CMK (cell line): ENCODE measurements at places on chromosomes 3 and 15.

DNA sequence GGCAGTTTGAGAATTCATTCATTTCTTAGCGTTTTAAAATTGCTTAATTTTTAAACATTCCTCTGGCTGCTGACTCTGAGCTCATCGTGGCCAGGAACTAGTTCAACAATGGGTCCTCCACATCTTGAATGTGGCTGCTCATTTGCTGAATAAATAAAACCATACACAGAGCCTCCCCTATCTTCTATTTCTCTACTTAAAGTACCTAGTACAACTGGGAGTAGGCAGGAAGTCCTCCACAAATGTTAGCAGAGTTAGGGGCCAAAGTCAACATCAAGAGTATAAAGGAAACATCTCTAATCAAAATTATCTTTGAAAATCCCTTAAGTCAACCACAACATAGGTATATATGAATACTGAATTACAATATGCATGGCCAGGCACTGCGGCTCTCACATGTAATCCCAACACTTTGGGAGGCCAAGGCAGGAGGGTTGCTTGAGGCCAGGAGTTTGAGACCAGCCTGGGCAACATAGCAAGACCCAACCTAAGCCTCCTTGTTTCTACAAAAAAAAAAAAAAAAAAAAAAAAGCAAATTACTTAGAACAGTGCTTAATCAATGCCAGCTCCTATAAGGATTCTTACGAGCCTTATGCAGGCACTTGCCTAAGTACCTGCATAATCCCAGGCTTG, 57.5 kb upstream of the LMOD3 start:
- no peak for DNase-seq

- DNase-seq = no peak
Observed at GRCh38 chr15:71357967-71358366, 242.7 kb downstream of the THSD4 start.

GRCh38 chr3:164903820-164904451, 174.4 kb downstream of the SI start:
- no peak for DNase-seq

DNA sequence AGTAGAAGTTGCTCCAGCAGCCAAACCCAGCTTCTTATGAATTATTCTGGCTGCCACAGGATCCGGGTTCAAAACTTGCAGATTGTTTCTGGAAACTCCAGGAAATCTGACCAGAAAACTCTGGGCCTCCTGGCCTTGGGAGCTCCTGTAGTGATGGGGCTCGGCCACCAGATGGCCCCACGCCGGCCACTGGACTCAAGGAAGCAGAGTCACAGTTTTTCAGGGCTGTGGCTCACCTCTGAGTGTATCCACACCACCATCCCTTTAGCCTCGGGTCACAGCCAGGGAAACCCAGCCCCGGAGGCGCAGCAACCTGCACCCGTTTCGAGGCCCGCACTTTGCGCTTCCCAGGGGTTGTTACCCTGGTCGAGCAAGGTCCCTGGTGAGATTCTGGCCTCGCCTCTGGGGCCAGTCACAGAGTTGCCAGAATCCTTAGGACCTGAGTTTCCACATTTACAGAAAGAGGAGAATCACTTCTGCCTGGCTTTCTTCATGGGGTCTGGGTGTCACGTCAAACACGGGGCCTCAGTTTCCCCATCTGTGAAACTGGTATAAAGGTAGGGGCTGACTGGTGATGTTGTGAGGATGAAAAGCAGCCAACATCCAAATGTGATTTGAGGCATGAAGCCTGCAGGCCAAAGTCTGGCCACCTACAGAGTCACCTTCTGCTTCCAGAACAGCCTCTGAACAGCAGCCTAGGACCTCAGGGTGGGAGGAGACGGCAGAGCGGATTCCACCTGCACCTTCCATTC, 53.5 kb upstream of the LCTL start:
- no peak for DNase-seq

GRCh38 chr15:99749386-99749785, 16.1 kb upstream of the LYSMD4 start:
- no peak for DNase-seq

- no peak for DNase-seq
Observed at GRCh38 chr3:179482857-179483256, 31.6 kb upstream of the GNB4 start.

DNA sequence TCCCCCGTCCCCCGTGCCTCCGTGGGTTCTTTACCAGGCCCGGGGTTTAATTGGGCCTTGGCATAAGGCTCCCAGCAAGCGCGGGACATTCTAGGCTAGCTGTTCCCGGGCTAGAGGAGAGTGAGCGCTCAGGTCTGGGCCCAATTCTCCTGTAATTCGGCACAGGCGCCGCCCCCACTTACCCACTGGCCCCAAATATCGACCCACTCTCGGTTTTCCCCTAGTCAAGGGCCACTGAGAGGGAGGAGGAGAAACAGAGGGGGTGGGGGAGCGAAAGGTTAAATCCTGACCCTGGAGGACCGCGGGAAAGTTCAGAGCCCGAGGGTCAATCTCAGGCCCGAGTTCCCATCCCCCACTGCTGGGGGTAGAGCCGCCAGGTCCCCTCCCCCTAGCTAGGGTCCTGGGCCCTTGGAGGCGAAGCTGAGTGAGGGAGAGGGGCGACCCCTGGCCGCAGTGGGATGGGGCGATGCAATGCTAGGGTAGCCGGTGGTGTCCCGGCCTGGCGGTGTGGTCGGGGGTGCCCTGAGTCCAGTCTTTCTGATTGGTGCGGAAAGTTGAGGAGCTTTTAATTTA, 8.5 kb upstream of the ONECUT1 start:
- DNase-seq = no peak

- DNase-seq = no peak
Observed at GRCh38 chr3:171636666-171637065, 173.6 kb downstream of the PLD1 start.

DNA sequence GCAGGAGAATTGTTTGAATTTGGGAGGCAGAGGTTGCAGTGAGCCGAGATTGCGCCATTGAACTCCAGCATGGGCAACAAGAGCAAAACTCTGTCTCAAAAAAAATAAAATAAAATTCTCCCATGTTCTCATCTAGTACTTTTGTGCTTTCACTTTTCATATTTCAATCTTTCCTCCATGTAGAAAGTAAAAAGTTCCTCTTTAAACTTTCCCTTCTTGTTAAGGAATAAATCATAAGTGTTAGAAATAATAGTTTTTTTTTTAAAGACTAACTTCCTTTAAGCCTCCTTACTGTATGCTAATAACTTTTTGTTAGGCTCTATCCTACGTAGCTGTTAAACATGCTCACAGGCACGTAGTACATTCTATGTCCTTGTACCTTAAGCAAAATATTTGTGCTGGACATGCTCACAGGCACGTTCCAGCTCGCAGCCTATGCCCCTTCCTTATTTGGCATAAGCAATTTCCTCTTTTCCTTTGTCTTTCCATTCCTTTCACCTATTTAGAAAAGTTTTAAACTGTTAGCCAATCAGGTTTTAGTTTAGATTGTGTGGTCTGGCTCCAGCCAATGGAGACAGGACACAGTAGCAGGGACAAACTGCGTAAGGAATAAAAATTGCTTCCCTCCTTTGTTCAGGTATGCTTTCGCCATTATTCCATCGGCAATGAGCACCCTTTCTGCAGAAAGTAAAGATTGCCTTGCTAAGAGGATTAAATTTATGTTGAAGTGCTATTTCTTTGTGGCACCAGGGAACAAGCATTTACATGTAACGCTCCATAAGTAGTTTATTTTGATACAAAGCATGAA, 38.9 kb upstream of the PIK3CB start:
- DNase-seq = no peak

DNA sequence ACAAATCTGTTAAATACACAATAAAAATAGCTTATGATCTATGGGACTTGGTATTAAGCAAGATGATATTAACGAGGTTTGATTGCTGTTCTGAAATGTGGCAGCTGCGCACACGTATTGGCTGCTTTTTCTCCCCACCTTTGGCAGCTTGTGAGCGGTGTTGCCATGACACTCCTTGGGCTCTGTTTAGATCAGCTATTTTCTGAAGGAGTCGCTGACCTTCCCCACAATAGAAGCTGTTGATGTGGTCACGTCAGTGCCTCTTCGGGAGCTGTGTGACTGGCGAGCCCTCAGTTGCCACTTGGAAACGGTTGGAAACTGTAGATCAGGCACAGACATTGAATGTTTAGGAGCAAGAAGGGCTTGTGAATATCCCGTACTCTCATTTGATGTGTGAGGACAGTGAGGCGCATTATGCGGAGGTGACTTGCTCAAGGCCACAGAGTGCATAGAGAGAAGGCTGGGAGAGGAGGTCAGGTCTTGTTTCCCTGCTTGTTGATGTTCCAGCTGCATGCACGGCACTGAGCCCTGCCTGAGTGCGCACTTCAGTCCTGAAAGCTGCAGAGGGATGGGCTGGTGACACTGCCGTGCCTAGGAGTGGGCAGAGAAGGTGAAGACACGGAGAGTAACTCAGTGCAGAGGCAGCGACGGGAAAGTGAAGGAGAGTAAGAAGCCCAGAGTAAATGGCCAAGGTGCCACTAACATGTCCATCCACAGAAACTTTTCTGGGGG, 198.4 kb downstream of the LPP start:
- no peak for DNase-seq

- DNase-seq = no peak
Observed at GRCh38 chr3:151384741-151385174, at the start of gene P2RY12. Gene P2RY12, minus strand, starts transcription at chr3:151384753. Its CDS starts 45,908 bp downstream, at chr3:151338845.

DNA sequence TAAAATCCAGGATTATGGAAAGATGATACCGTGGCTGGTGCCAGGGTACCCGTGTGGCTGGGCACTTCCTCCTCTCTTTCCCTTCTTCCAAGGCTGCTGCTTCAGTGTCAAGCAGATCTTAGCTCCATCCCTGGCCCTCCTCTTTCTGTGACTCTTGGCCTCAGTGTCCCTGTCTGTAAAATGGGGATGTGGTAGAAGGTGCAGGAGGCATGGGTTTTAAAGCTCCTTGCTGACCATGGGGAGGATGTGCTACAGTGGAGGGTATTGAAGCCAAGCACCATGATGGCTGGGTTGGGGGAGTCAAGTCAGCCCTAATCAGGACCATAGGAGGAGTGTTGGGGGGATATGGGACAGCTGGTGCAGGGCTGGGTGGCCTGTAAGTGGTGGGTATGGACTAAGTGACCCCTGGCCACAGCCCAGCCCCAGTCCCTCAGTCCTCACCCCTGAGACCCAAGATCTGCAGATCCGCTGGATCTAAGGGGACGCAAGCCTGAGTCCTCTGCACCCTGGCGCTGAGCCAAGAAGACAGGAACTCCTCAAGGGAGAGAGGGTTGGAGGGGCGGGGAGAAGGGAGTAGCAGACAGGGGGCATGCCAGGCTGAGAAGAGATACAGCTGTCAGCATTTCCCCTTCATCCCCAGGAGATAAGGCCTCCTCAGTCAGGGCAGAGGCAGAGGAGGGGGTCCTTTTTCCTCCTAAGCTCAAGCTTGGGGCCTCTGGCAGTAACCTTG, 12.0 kb downstream of the PTH1R start:
- DNase-seq = peak; percentile 67

DNA sequence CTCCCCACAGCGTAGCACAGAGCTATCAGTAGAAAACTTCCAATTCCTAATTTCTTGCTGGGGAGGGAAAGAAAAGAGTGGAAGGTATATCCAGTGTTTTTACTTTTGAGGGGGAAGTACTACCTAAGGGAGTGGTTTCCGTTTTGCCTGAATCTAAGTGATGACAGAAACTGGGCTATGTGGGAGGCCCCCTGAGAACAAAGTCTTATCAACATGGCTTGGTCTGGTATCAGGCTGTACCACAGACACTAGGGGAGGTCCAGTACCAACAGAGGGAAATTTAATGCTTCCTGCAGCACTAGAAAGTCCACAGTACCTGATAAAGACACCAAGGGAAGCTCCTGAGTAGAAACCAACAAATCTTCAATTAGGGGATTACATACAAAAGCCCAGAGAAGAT, 199.2 kb downstream of the IL5RA start:
- no peak for DNase-seq

- DNase-seq = no peak
Observed at GRCh38 chr3:53682807-53683206, 163.4 kb downstream of the CHDH start.

GRCh38 chr3:124075753-124076152, 83.8 kb upstream of the ROPN1 start:
- no peak for DNase-seq

DNA sequence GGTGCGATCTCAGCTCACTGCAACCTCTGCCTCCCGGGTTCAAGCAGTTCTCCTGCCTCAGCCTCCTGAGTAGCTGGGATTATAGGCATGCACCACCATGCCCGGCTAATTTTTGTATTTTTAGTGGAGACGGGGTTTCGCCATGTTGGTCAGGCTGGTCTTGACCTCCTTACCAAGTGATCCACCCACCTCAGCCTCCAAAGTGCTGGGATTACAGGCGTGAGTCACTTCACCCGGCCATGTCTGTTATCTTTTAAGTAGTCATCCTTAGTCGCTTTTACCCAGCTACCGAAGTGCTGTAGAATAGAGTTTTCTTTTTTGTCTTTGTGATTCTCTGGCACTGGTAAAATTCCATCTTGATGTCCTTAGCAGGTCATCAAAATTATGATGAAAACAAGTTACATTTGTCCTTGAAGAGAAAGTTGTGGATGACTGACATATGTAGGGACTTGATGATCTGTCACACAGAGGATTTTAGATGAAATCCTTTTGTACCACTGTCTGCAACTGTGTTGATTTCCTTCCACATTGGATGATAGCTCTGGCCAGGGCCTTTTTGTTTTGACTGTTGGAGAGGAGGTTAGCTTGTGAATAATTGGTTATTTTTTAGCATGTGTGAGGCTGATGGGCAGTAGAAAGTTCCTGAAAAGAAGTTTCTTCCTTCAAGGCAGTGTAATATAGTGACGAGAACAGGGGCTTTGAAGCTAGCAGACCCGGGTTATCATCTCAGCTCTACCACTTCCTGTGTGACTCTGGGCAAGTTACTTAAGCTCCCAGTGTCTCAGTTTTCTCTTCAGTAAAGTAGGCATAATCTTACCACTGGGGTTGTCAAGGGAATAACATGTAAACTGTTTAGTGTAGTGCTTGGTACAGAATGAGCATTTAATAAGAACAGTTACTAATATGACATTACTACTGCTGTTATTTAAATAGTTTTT, 18.8 kb downstream of the ATG7 start:
- no peak for DNase-seq

DNA sequence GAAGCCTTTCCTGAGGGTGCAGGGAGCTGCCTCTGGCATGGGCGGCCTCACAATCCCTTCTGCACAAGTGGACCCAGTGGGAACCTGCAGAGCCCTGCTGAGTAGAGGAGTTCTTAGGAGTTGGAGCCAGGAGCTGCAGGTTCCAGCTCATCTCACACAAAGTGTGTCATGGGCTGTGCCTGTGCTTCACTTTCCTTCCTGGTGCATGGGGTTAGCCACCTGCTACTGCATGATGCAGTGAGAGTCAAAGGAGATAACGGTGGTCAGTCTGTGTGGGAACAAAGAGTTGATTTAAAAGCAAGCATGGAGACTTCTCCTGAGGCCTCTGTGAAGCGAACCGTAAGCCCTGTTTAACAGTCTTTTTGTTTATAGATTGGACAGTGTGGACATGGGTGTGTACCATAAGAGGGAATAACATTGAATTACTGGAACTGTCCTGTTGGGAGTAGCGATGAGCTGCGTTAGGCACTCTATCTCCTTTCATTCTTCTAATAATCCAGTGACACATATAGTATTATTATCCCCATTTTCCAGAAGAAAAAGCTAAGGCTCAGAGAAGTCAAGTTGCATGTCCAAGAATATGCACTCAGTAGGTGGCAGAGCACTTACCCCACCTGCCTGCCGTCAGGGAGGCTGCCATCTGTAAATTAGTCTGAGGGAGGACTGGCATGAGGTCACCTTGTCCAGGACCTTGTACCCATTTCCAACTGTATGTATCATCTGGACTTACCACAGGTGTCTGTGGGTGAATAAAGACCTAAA, 68.7 kb upstream of the PRR23C start:
- no peak for DNase-seq
